Left kidney (tissue), 8 donors: ENCODE measurements at places on chromosomes 2 and 18. TPM values are rescaled to one million over a fixed set of nuclear protein-coding genes. Genes with fewer than 3 reads are reported as not detected.

DNA sequence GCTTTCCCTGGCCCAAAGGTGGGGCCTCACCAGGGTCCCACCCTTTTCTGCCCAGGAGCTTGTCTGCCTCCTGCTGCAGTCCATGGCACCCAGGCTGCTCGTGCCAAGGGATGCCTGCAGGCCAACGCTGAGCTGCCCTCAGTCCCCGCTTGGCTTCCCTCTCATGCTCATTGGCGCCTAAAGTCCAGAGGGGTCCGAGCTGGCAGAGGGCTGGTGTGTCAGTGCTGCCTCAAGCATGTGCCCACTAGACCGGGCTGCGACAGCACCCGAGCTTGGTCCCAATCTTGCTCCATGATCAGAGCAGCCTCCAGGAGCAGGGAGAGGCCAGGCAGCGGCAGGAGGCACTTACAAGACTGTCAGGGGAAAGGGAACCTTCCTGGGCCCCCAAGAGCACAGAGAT, 287.0 kb downstream of the ICOS start:
- no peak for DNase-seq

DNA sequence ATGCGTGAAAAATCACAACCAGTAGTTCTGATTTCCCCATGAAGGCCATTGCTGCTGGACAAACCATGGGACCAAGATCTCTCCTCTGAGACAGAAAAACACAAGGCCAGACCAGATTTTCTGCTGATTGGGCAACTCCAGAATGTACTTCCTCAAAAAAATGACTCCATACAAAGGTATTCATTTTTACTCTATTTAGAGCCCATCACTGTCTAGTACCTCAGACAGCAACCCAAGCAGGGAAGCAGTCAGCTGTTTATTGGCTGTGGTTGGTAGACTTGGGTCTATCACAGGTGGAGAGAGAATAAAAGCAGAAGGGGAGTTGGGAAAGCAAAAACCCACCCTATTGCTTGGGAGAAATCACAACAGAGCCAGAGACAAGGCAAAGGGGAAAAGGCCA, 219.9 kb downstream of the PIK3C3 start:
- no peak for DNase-seq

OSBPL6 gene
- polyA plus RNA-seq = 7.6 TPM

CLEC4F gene
- polyA plus RNA-seq = 0.12 TPM
